ENCODE measurements at places on chromosomes 7 and 10.
A peak's percentile ranks its signal among the peaks of the same experiment; 100 is the strongest.

DNA sequence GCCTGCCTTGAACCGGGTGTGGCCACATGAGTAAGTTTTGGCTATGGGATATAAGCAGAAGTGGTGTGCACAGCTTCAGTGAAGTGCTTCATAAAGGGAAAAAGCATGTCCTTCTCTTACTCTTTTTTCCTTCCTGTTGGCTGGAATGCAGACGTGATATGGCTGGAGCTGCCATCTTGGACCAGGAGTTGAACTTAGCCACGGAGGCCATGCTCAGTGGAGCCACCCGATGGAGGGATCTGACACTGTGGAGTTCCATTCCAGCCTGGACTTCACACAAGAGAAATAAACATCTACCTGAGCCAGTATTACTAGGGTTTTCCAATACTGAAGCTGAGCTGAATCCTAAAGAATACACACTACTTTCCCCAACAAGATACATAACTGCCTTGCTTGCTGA lies 52.3 kb downstream of the CCDC3 start:
- no peak for DNase-seq

- DNase-seq: no peak
These were observed 381.4 kb downstream of the DGKB start for GRCh38 chr7:14521183-14521582.

GRCh38 chr10:132589681-132590080 lies 52.1 kb downstream of the INPP5A start:
- DNase-seq: no peak

DNA sequence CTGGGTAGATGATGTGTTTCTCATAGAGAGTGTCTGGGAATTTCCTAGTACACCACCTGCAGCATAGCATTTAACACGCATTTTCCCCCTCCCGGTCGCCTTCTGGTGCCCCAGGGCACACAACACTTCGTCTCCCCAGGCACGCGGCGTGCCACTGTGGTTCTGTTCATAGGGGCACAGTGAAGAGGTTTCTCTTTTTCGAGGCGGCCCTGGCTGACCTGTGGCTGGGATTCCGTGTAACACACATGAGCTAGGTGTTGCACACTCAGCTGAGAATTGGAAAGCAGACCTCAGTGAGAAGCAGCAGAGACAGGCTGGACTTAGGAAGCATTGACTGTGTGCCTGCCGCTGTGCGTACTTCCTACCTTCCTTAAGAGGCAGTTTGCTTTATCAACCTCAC lies 214.3 kb upstream of the SHH start:
- DNase-seq: no peak

DNA sequence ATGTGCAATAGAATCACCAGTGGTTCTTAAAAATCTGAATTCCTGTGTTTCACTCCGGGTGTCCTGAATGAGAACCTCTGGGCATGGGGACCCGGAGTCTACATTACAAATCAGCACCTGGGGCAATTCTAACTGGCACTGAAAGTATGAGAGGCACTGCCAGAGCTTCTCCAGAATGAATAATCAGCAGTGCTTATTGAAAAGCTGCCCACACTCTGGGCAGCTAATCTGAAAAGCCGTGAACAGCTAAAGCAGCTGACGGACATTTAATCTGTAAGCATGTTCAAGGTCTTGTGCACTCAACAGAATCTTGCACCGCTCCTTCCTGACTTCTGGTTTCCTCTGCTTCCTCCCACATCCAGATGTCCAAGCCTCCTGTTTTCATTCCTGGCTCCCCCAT lies 113.3 kb upstream of the KIF5B start:
- DNase-seq: no peak

GRCh38 chr7:70506434-70506833 lies 625.5 kb upstream of the GALNT17 start:
- DNase-seq: no peak

DNA sequence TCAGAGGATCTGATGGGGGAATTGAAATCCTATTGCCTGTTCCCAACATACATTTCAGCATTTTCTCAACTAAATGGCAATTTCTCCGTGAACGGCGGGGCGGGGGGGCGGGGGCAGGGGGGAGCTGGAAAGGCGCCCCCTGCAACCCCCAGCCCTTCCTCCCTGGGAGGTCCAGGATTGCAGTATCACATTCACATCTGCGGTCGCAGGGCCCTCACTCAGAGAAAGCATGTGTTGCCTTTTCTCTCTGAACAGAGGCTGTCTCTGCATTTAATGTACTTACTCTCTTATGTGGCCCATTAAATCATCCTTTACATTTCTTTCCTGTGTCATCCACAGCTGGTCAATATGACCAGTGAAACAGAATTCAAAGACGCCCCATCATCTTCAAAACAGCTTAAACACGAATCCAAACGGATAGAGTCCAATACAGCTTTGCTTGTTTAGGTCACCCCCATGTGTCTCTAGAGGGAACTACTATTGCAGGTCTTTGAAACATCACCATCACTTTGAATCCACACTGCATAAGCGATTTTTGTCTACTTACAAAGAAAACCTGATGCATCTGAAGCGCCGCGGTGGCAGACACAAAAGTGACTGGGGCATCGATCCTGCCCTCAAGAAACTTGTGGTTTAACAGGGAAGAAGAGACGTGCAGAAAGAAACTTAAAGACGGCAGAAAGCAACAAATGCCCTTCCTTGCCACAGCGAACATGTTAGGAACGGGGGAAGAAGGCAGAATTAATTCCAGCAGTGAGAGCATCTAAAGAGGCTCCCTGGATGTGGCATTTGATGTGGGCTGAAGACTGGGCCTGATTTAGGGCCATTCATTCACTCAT lies 17.0 kb upstream of the ECHDC3 start:
- peak; percentile 30 for DNase-seq

GRCh38 chr10:95425592-95426465 lies 135.0 kb upstream of the PDLIM1 start:
- DNase-seq: no peak

GRCh38 chr10:30587522-30588031 lies 42.0 kb downstream of the LYZL2 start:
- no peak for DNase-seq

DNA sequence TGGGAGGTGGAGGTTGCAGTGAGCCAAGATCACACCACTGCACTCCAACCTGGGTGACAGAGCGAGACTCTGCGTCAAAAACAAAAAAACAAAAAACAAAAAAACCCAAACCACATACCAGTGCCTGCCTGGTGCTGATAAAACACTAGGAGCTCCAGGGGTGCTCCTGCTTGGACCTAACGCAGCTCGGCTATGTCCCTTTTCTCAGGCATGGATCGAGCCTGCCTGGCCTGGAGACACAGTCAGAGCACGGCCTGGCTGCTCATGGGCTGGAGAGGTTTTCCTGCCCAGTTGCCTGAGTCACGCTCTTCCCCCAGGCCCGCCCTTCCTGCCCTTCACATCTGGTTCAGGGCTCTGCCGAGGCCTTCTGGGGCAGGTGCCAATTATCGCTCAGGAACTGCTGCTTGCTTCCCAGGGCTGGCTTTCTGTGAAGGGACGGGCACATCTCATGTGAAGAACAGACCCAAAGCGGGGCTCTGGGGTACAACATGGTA lies 12.6 kb upstream of the NPFFR1 start:
- DNase-seq: no peak

DNA sequence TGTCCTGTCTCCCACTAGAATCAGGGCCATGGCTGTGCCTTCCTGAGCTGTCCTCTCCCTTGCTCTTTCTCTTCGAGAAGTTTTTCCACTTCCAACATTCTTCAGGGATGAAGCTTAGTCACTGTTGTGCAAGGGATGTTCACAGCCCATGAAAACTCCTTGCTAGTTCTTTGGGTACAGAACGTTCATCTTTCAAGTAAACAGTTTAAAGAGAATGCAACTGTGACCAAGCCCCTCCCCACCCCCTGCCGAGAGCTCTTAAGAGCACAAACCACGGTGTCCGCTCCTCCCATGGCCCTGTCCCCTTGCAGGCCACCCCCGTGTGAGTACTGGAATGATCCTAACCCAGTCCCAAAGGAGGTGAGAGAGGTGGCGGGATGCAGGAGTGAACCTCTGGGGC lies 161.1 kb upstream of the RHEB start:
- no peak for DNase-seq

DNA sequence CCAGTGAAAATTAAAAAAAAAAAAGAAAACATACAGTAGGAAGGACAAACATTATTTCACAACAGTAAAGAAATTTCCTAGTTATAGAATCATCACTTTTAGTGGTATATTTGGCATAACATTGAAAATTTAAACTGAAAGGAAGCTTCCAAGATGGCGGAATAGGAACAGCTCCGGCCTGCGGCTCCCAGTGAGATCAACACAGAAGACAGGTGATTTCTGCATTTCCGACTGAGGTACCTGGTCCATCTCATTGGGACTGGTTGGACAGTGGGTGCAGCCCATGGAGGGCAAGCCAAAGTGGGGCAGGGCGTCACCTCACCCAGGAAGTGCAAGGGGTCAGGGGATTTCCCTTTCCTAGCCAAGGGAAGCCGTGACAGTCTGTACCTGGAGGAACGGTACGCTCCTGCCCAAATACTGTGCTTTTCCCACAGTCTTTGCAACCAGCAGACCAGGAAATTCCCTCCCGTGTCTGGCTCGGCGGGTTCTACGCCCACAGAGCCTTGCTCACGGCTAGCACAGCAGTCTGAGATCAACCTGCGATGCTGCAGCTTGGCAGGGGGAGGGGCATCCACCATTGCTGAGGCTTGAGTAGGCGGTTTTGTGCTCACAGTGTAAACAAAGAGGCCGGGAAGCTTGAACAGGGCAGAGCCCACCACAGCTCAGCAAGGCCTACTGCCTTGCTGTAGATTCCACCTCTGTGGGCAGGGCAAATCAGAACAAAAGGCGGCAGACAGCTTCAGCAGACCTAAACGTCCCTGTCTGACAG lies 19.4 kb downstream of the PON3 start:
- DNase-seq: no peak

DNA sequence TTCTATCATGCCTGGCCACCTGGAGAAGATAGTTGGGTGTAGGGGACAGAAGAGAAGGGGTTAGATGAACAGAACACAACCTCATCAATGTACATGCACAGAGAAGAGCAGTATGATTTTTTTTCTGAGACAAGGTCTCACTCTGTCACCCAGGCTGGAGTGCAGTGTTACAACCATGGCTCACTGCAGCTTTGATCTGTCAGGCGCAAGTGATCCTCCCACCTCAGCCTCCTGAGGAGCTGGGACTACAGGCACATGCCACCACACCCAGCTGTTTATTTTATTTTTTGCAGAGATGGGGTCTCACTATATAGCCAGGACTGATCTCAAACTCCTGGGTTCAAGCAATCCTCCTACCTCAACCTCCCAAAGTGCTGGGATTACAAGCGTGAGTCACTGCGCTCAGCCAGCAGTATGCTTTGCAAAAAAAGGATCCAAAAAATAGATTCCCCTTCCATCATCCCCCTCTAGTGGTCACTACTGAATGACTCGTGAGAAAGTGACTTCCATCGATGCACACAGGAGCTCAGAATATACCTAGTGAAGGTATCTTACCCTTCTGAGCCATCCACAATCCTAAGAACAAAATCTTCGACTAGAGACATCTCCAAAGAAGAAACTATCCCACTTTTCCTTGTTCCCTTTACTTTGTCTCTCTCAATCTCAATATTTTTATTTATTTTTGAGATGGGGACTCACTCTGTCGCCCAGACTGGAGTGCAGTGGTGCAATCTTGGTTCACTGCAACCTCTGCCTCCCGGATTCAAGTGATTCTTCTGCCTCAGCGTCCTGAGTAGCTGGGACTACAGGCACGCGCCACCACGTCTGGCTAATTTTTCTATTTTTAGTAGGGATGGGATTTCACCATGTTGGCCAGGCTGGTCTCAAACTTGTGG lies 21.0 kb downstream of the ZCWPW1 start:
- DNase-seq: no peak

DNA sequence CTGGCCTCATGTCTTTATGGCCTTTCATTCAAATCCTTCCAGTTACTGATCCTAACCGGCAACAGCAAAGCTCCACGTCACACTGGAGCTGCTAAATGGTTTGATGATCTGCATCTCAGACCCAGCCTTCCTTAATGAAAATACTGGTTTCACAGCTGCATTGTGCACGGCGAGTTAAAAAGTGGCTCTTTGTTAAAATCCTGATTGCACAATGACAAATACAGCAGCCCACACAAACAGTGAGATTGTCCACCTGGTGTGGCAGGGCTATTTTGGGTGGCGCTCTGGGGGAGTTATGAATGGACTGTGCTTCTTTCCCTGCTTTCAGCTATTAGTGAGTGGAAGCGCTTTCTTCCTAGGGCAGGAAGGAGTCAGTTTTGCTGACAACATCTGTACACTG lies 63.4 kb upstream of the C1QL3 start:
- no peak for DNase-seq

GRCh38 chr10:92712016-92712889 lies 22.5 kb downstream of the HHEX start:
- peak; percentile 67 for DNase-seq

DNA sequence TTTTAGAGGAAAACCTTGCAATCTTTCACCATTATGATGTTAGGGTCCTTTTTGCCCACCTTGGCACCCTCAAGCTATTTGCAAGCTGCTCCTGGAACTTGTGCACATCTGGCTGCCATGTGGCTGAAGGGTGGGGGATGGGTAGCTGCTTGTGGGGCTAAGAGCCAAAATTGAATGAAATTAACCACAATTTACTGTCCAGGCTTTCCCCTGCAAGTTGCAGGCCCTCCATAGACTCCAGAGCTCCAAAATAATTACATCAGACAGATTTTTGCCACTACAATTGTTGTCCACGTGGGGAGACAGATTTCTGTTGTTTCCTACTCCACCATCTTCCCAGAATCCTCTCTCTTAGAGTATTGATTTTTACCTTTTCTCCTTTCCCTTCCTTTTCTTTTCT lies 19.1 kb downstream of the PI4K2A start:
- no peak for DNase-seq

DNA sequence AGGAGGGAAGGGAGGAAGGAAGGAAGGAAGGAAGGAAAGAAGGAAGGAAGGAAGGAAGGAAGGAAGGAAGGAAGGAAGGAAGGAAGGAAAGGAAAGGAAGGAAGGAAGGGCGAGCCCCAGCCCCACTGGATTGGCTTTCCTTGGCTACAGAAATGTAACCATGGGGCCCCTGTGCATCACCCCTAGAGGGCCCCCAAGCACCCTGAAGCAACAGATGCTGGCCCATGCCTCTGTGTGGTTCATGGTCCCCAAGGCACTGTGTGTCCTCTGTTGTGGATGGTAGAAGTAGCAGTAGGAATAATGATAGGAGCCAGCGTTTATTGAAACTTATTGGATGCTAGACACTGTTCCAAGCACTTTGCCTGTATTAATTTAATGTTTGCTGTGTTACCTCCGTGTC lies 116.6 kb upstream of the MACROH2A2 start:
- DNase-seq: no peak

GRCh38 chr10:73911553-73912004 lies 647 bp downstream of the PLAU start:
- no peak for DNase-seq

DNA sequence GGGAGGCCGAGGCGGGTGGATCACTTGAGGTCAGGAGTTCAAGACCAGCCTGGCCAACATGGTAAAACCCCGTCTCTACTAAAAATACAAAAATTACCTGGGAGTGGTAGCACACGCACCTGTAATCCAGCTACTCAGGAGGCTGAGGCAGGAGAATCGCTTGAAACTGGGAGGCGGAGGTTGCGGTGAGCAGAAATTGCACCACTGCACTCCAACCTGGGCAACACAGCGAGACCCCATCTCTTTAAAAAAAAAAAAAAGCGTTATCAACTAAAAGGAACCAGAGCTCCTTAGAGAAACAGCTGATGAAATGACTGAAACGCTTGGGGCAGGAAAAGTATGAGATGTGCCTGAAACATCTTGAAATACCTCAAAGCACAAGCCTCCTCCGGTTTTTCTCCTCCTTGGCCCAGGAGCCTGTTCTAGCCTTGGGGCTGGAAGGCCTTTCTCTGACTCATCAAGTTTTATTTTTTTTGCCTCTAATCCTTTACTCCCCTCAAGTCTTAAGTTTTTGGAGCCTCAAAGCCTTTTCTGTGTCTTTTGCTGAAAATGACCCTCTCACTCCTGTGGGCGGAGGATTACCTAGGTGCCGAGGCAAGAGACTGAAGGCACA lies 2.6 kb upstream of the METTL27 start:
- DNase-seq: no peak

Measured in T-helper 2 cell (primary cell).